ENCODE measurements at places on chromosomes 4 and X. TPM values are rescaled to one million over a fixed set of nuclear protein-coding genes. Genes with fewer than 3 reads are reported as not detected.
A peak's percentile ranks its signal among the peaks of the same experiment; 100 is the strongest.

DNA sequence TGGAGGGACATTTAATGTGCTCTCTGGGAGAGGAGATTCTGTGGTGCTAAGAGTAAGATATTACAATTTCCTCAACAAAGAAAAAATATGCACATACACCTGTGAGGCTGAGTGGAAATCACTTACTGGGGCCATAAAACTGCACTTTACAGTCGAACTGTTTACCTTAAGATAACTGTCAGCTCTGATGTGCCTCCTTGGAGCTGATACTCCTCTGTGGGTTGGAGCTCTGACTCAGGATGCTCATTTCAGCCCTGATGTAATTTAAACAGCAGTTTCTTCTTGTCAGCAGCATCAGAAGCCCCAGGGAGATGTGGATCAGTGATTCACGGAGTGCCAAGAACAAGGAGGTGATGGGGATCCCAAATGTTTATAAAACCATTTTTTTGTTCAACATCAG, 241.9 kb upstream of the SFRP2 start:
- peak; percentile 45 for DNase-seq

- no peak for DNase-seq
Observed at GRCh38 chr4:84433633-84434222, 65.4 kb downstream of the NKX6-1 start.

GRCh38 chrX:28802625-28803024, 215.4 kb downstream of the IL1RAPL1 start:
- DNase-seq: no peak

DNA sequence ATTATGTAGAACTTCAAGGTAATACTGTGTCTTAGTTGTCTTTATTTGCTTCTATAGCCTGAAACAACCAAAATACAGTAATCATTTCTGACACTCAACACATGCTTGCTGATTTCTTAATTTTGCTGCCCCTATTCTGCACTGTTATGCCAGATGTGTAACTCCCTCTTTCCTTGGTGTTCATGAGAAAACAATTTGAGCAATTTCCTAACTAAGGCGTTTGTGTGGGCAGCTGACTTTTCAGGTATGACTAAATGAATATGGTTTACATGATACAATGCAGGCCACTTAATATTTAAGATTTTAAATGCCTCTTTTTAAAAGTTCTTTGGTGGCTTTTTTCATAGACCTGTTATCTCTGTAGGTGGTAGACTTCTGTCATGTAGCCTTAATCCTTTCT, 46.1 kb upstream of the CENPE start:
- no peak for DNase-seq

Gene DMD
- total RNA-seq: 123 TPM

All from myocyte (in vitro differentiated cells).